Parietal lobe (tissue), 2 donors: ENCODE measurements at places on chromosomes 11 and 22. TPM values are rescaled to one million over a fixed set of nuclear protein-coding genes. Genes with fewer than 3 reads are reported as not detected.

The LRRC32 gene
- total RNA-seq: 1.3 TPM

The RAB36 gene
- total RNA-seq: 7.5 TPM

The MPEG1 gene
- 1.6 TPM for total RNA-seq

The CHADL gene
- 3.4 TPM for total RNA-seq

The ATL3 gene
- total RNA-seq: 17.2 TPM

The RAG2 gene
- total RNA-seq: not detected

The LRRC10B gene
- total RNA-seq: 2.5 TPM

The DERL3 gene
- total RNA-seq: 2.2 TPM

The GRIA4 gene
- 141 TPM for total RNA-seq

The AGBL2 gene
- total RNA-seq: 0.63 TPM

The FXYD6 gene
- 222 TPM for total RNA-seq

The SERPIND1 gene
- 1.3 TPM for total RNA-seq

The P2RX3 gene
- not detected for total RNA-seq

The KRTAP5-10 gene
- not detected for total RNA-seq

The TPH1 gene
- total RNA-seq: 0.94 TPM

The ACR gene
- not detected for total RNA-seq

The OR52H1 gene
- 3.8 TPM for total RNA-seq

The OTOG gene
- 0.63 TPM for total RNA-seq

The THRSP gene
- not detected for total RNA-seq

The ARHGAP42 gene
- total RNA-seq: 10.6 TPM

The OR51A7 gene
- not detected for total RNA-seq

The LRRC4C gene
- total RNA-seq: 99.8 TPM

The PRG3 gene
- not detected for total RNA-seq

The GLYAT gene
- total RNA-seq: not detected

The TMEM135 gene
- total RNA-seq: 103 TPM

The JHY gene
- 16.0 TPM for total RNA-seq

The RBM4B gene
- total RNA-seq: 110 TPM

The GUCY1A2 gene
- total RNA-seq: 186 TPM

The DEUP1 gene
- 0.31 TPM for total RNA-seq

The TTC28 gene
- 243 TPM for total RNA-seq

The SPTBN2 gene
- total RNA-seq: 182 TPM

The MAPK8IP2 gene
- 70.4 TPM for total RNA-seq

The MIF gene
- total RNA-seq: 82.9 TPM

The CNGA4 gene
- 0.63 TPM for total RNA-seq

The SLC15A3 gene
- 1.9 TPM for total RNA-seq

The TTLL12 gene
- 36.6 TPM for total RNA-seq

The SCUBE2 gene
- 7.2 TPM for total RNA-seq

The ESAM gene
- total RNA-seq: 4.4 TPM

The BRD1 gene
- 68.2 TPM for total RNA-seq

The CSF2RB gene
- total RNA-seq: 0.31 TPM

The ACO2 gene
- total RNA-seq: 78.6 TPM

The SEZ6L gene
- 142 TPM for total RNA-seq

The CASP12 gene
- not detected for total RNA-seq

The SCGB1C1 gene
- not detected for total RNA-seq
